Naive thymus-derived CD4-positive, alpha-beta T cell (primary cell): ENCODE measurements at places on chromosomes 2 and 18. TPM values are rescaled to one million over a fixed set of nuclear protein-coding genes. Genes with fewer than 3 reads are reported as not detected.

DNA sequence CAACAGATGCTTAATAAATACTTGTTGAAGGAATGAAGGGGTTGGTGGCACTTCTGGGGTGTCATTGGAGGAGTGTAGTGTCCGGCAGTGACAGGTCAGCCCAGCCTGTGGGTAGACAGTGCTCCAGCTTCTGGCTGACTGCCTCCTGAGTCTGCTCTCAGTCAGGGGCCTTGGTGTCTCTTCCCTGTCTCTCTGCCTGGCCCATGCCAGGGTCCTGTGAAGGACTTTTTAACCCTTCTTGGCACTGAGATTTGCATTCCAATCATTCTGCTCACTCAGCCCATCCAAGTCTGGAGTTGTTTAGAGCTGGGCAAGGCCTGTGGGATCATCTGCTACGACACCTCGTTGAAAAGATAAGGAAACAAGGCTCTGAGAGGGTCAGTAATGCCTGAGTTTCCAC, 1.4 kb upstream of the KCNK3 start:
- no peak overlapping the region for H3K4me3 ChIP-seq
- H3K36me3 ChIP-seq: no peaks in the 10 kb centered on the region

DNA sequence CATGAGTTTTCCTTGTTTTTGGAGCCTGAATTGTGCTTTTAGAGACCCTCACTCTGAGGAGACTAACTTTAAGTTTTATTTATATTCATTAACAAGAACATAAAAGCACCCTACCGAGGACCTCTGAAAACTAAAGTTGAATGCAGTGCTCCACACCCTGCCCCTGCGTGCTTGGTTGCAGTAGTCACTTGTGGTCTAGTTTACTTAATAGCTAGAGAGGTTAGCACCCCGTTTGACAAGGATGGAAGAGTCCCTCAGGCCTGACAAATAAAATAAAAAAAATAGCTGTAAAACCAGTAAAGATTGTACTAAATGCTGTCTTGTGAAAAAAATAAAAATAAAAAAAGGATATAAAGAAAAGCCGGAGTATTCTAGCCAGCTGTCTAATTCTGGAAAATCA, 395.2 kb downstream of the MTX2 start:
- no peaks in the 10 kb centered on the region for H3K27me3 ChIP-seq
- H3K36me3 ChIP-seq: no peaks in the 10 kb centered on the region
- no peak overlapping the region for H3K27ac ChIP-seq
- DNase-seq: no peak
- H3K4me1 ChIP-seq: no peaks in the 10 kb centered on the region

GRCh38 chr2:75788902-75789301, 78.2 kb upstream of the GCFC2 start:
- H3K36me3 ChIP-seq: no peaks in the 10 kb centered on the region
- no peak overlapping the region for H3K27ac ChIP-seq
- no peak for DNase-seq
- H3K4me3 ChIP-seq: no peak overlapping the region

DNA sequence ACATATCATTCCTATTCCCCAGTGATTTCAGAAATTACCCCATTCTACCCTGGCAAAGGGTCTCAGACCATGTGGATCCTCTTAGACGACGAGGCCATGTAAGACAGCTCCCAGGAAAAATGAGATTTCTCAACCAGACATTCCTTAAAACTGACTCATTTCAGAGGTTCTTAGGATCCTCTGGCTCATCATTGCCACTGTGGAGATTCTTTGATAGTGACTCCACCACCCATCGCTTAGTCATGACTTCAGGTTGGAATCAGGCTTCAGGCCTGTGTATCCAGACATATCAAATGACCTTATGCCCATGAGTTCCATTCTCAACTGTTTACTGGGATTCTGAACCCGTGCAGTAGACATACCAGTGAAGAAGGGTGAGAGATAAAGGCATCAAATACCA, 245.6 kb upstream of the TCF4 start:
- H3K4me1 ChIP-seq: no peaks in the 10 kb centered on the region
- DNase-seq: no peak
- H3K27ac ChIP-seq: no peak overlapping the region
- H3K36me3 ChIP-seq: no peaks in the 10 kb centered on the region
- no peaks in the 10 kb centered on the region for H3K27me3 ChIP-seq

- no peaks in the 10 kb centered on the region for H3K4me1 ChIP-seq
- no peaks in the 10 kb centered on the region for H3K27me3 ChIP-seq
- H3K36me3 ChIP-seq: no peaks in the 10 kb centered on the region
- no peak overlapping the region for H3K27ac ChIP-seq
- no peak overlapping the region for H3K4me3 ChIP-seq
Measured at GRCh38 chr18:79864006-79864725, 66.4 kb downstream of the KCNG2 start.

Gene GFPT1
- 16.6 TPM for total RNA-seq

Gene PPM1G
- total RNA-seq: 40.3 TPM

Gene SGPP2
- total RNA-seq: 0.68 TPM
